ENCODE measurements at places on chromosomes 6 and 20.
A peak's percentile ranks its signal among the peaks of the same experiment; 100 is the strongest.

GRCh38 chr20:24032400-24032898 is 43.9 kb upstream of the GGTLC1 start:
- peak; percentile 66 for DNase-seq

DNA sequence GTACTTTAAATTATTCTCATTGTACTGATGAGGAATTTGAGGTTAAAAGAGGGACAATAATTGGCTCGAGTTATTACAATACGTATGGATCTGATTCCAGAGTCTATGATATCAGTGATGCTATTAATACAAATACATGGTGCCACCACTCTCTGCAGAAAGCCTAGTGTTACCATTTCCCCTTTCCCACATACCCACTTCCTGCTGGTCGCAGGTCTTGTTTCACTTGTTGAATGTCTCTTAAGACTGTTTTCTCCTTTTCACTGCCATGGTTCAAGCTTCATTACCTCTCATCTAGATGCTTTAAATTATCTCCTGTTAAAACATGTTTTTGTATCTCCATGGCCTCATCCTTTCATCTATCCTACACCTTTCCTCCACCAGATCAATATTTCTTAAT is 62.0 kb downstream of the FHL5 start:
- no peak for DNase-seq

- DNase-seq: no peak
Measured at GRCh38 chr6:38739532-38739931, 24.4 kb downstream of the DNAH8 start.

GRCh38 chr6:106751501-106752252 is 122.3 kb downstream of the QRSL1 start:
- DNase-seq: no peak

DNA sequence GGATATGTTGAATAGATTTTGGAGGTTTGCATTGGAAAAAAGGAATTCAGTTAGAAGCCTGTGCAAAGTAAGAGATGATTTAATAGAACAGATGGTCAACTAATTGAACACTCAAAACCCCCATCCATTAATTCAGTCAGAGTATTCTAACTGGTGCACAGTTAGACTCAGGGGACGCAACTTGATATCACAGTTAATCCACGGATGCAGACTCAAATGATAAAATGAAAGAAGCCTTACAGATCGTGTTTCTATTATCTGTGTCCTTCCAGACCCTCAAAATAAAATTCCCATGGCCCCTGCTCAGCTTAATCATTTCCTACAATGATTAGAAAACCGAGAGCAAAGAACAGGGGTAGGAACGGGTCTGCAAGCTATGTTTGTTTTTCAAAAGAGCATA is 45.4 kb upstream of the DTNBP1 start:
- no peak for DNase-seq

- DNase-seq: no peak
Measured at GRCh38 chr6:36897609-36898008, 11.9 kb downstream of the C6orf89 start.

DNA sequence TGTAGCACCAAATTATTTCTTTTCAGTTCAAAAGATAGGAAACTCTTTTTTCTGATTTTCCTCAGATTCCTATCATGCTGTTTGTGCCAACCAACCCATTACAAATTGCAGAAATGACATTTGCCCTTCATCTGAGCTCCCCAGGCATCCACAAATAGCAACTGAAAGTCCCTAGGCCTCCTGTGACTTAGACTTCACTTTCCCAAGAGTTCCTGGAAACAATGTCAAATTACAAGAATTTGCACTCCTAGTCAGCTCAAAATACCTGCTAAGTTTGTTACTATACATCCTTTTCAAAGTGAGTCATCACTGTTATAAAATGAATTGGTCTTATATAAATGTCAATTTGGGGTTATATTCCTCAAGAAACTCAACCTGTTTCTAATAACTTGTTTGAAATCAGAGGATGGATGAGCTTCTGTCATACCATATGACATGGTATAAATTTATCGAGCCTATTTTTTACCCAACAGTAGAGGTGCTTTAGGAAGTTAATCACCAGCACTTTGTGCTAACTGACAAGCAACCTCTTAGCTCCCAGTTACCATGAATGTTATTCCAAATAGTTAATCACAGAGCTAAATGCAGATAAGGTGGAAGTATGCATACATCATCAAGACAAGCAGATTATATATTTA is 256.5 kb downstream of the HACE1 start:
- DNase-seq: no peak

GRCh38 chr6:30037182-30037788 is 23.8 kb upstream of the POLR1H start:
- no peak for DNase-seq

DNA sequence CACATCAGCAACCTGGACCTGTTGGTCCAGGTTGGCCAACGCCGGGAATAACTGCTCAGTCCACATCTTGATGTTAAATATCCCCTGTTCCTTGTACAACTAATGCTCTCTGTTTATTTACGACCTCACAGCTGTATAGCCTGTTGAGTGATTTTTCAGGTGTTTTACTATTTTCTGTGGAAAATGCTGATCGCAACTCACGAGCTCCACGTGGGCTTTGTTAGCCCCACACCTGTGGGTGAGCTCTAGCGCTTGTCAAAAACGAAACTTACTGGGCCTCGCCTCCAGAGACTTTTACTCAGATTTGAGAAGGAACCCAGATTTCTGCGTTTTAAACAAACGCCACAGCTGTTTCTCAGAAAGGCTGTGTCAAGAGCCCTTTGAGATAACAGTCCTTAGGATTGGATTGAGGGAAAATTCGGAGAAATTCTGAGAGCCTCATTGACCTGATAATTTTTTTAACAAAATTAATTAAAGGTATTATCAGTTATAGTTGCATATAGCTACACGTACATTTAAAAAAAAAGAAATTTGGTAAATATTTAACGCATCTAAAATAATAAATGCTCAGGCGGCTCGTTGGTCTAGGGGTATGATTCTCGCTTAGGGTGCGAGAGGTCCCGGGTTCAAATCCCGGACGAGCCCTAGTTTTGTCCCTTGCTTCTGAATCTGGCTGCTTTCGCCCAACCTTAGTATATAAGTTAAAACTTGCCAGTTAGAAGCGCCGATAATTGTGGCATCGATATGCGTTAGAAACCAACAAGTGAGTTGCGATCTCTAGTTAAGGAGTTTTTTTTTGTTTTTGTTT is 16.7 kb downstream of the HMGN4 start:
- DNase-seq: peak; percentile 60

- no peak for DNase-seq
Measured at GRCh38 chr6:121042766-121043165, 291.5 kb downstream of the TBC1D32 start.

GRCh38 chr20:22611636-22612035 is 27.3 kb upstream of the FOXA2 start:
- no peak for DNase-seq

GRCh38 chr6:41790045-41790444 is 2.6 kb downstream of the TOMM6 start:
- DNase-seq: no peak

Data from CD4-positive, alpha-beta T cell (primary cell).